ENCODE measurements at places on chromosomes 11 and 22. TPM values are rescaled to one million over a fixed set of nuclear protein-coding genes. Genes with fewer than 3 reads are reported as not detected.
A peak's percentile ranks its signal among the peaks of the same experiment; 100 is the strongest.

DNA sequence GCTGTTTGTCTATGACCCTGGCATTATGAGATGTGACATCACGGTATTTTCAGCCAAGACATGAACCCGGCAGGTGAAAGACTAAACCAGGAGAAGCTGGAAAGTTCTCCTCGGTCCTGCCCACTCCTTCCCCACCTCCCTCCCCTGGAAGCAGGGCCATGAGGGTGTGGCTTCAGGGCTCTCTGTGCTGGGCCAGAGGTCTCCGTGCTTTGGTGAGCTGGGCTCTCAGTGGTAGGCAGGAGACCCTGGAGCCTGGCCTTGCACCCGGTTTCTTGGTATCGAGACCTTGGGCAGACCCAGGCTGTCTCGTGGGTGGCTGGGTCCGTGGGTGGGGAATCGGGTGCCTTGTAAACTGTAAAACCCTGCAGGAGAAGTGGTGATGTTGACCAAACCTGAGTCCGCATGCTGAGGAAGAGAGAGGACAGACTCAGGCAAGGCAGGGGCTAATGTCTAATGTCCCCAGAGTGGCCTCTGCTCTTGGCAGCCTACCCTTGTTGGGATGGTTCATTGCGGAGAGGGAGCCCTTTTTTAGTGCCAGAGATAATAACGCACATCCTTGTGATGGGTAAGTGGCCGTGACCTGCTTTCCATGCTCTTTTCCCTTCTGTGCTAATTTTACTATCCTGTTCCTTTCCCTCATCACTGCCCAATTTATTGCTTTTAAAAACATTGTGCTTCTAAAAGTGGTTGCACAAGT, 48.6 kb upstream of the PARVG start:
- no peak for DNase-seq

- peak; percentile 61 for DNase-seq
Observed at GRCh38 chr11:69040581-69041260, 8.0 kb upstream of the TPCN2 start.

DNA sequence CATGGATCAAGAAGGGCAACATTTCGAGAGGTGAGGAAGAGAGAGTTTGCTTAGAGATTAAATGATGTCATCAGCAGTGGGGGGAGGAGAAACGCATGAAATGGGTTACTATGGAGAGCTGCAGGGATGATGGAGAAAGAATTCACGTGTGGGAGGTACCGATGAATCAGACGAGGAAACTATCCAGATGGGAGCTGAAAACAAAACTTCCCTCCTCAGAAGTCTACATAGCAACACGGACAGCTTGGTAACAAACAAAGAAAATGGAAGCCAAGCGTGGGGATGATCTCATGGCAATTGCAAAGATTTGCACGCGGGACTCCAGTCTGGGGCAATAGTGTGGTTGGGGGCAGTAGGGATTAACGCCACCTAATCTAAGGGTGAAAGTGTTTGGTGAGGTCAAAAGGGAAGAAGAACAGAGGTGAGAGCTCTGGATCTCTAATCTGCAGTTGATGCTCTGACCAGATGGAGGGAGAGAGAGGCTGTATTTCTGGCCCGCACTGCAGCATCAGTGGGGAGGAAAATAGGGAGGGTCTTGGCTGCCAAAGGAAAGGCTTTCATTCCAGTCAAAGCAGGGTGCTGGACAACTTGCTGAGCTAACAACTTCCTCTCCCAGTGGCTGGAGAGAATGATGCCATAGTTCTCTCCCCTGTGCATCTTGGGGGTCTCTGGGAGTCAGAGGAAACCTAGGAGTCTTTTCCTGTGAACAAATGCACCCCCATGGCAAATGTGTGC, 43.4 kb upstream of the CSNK2A3 start:
- peak; percentile 64 for DNase-seq

DNA sequence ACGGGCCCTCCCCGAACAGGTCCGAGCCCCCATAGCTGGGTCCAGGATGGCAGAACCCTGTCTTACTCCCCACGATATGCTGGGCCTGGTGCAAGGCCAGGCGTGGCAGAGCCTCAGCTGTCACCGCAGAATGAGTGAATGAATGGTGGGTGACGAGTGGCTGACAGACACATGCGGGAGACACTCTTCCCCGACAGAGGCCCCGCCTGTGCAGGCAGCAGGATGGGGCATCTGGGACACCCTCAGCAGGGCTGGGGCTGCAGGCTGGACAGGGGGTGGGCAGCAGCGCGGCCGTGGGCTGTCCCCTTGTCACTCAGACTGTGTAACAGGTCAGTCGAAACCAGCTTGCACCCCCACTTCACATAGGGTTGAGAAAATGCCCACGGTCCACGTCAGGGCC, 18.0 kb downstream of the WNT7B start:
- DNase-seq = no peak

DNA sequence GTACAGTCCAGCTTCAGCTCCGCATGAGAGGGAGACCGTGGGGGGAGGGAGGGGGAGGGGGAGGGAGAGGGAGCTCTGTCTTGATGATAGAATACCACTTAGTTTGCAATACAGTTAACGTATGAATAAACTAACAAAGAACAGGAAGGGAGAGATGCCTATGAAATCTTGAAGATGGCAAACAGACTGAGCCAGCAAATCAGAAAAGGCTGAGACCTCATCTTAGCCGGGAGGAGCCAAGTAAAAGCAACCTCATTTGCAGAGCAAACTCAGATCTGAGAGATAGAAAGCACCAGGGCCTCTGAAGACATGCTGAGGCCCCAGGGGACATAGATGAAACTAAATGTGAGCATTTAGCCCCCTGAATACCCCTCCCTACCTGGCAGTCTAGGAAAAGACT, 23.0 kb downstream of the APLP2 start:
- no peak for DNase-seq

DNA sequence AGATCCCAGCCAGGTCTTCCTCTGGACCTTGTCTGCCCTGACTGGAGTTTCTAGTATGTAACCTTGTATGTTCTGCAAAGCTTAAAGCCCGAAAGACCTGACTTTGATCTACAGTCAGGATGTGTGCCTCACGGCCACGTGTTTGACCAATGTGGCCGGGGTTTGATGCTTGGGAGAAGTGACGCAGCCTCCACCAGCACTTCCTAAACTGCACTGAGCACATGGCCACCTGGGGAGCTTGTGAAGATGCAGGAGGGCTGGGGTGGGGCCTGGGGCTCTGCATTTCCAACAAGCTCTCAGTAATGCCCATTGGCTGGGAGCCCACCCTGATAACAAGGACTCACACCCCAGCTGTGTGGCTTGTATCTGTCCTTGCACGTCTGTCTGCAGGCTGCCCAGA, 53.2 kb downstream of the NAT10 start:
- DNase-seq = no peak

DNA sequence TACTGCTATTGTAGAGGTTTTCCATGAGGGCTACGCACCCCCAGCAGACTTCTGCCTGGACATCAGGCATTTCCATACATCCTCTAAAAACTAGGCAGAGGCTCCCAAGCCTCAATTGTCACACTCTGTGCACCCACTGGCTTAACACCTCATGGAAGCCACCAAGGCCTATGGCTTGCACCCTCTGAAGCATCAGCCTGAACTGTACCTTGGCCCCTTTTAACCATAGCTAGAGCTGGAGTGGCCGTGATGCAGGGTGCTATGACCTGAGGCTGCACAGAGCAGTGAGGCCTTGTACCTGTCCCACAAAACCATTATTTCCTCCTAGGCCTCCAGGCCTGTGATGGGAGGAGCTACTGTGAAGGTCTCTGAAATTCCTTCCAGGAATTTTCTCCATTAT, 33.9 kb downstream of the AAMDC start:
- DNase-seq = no peak

DNA sequence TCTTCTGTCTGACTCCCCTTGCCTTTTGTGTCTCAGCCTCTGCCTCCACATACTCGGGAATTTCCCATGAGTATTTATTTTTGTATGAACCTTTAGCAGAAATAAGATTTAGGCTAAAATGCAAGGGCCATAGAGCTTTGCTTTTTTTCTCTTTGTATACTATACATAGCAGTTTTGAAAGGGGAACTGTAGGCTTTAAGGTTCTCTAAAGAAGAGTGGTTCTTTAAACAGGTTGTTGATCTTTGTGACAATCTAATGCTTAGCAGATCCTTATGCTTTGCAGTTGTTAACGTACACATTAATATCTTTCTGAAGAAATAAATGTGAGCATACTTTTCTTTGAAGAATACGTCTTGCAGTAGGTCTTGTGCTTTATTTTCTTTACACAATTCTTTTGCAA, 35.0 kb downstream of the TBCEL start:
- DNase-seq = no peak

GRCh38 chr11:97007283-97007682, 617.5 kb downstream of the JRKL start:
- DNase-seq = no peak

GRCh38 chr11:62976109-62976508, 8.7 kb downstream of the SLC22A6 start:
- DNase-seq = no peak

Gene OR2D2
- total RNA-seq = 0.38 TPM

Gene LIMK2
- total RNA-seq = 37.2 TPM

Gene C11orf97
- not detected for total RNA-seq

Gene F2
- total RNA-seq = not detected

All from kidney epithelial cell (primary cell).